ENCODE measurements at places on chromosomes 3 and 15. TPM values are rescaled to one million over a fixed set of nuclear protein-coding genes. Genes with fewer than 3 reads are reported as not detected.

Gene ATXN7
- 289 TPM for total RNA-seq

Gene TMEM212
- total RNA-seq: not detected

Gene RTP4
- total RNA-seq: 1.1 TPM

Gene ROBO2
- total RNA-seq: not detected

Gene CXCR6
- 1.7 TPM for total RNA-seq

Gene DUOX1
- 0.17 TPM for total RNA-seq

GRCh38 chr3:190644035-190644434 lies 130.2 kb downstream of the IL1RAP start:
- H3K36me3 ChIP-seq: peaks cover 7% of the 10 kb centered on the region
- DNase-seq: no peak
- H3K27me3 ChIP-seq: no peaks in the 10 kb centered on the region
- no peak overlapping the region for H3K27ac ChIP-seq
- H3K4me3 ChIP-seq: no peak overlapping the region
- H3K4me1 ChIP-seq: no peaks in the 10 kb centered on the region

- H3K36me3 ChIP-seq: no peaks in the 10 kb centered on the region
- no peak overlapping the region for H3K27ac ChIP-seq
- DNase-seq: no peak
- no peaks in the 10 kb centered on the region for H3K4me1 ChIP-seq
- H3K4me3 ChIP-seq: no peak overlapping the region
Observed at GRCh38 chr15:41567261-41567660, 8.2 kb downstream of the TYRO3 start.

- peak overlapping the region; percentile 79 for H3K4me3 ChIP-seq
- no peaks in the 10 kb centered on the region for H3K27me3 ChIP-seq
- no peak overlapping the region for H3K27ac ChIP-seq
- peaks cover 16% of the 10 kb centered on the region for H3K4me1 ChIP-seq
- peaks cover 17% of the 10 kb centered on the region for H3K36me3 ChIP-seq
Observed at GRCh38 chr3:123584284-123584987, 417 bp downstream of the HACD2 start.

DNA sequence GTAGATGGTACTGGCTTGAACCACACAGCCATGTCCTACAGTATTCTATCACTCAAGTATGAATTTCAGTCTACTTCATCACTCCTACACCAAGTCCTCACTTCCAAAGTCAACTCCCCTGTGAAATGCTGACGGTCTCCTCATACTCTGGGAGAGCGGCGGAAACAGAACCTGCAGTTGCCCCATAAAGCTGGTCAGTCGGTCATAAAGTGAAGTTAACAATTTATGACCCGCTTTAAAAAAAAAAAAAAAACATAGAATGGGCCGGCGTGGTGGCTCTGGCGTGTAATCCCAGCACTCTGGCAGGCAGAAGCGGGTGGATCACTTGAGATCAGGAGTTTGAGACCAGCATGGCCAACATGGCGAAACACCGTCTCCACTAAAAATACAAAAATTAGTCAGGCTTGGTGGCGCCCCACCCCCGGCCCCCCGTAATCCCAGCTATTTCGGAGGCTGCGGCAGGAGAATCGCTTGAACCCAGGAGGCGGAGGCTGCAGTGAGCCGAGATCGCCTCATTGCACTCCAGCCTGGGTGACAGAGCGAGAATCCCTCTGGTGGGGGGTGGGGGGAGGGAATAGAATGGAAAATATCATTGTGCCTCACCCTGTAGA lies 2.1 kb downstream of the TRANK1 start:
- no peak overlapping the region for H3K27ac ChIP-seq
- H3K4me1 ChIP-seq: peaks cover 22% of the 10 kb centered on the region
- H3K27me3 ChIP-seq: no peaks in the 10 kb centered on the region

GRCh38 chr3:54733106-54734006 lies 194.5 kb downstream of the LRTM1 start:
- no peaks in the 10 kb centered on the region for H3K36me3 ChIP-seq
- H3K4me1 ChIP-seq: no peaks in the 10 kb centered on the region
- no peak for DNase-seq
- no peak overlapping the region for H3K4me3 ChIP-seq
- no peak overlapping the region for H3K27ac ChIP-seq
- no peaks in the 10 kb centered on the region for H3K27me3 ChIP-seq

- H3K27me3 ChIP-seq: no peaks in the 10 kb centered on the region
- H3K27ac ChIP-seq: no peak overlapping the region
- no peak overlapping the region for H3K4me3 ChIP-seq
- no peaks in the 10 kb centered on the region for H3K4me1 ChIP-seq
- DNase-seq: no peak
- no peaks in the 10 kb centered on the region for H3K36me3 ChIP-seq
Observed at GRCh38 chr15:99399061-99399460, 147.8 kb downstream of the LRRC28 start.

DNA sequence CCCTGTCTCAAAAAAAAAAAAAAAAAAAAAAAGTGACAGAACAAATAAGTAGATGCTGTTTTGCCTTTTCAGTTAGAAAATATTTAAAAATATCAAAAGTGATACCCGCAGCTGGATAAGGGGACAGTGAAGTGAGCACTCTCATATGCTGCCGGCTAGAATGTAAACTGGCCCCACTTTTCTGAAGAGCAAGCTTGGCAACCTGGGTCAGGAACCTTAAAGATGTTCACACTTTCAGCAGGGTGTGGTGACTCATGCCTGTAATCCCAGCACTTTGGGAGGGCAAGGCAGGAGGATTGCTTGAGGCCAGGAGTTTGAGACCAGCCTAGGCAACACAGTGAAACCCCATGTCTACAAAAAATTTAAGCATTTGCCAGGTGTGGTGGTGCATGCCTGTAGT lies 17.4 kb downstream of the FSD2 start:
- no peaks in the 10 kb centered on the region for H3K27me3 ChIP-seq
- H3K4me1 ChIP-seq: no peaks in the 10 kb centered on the region
- no peaks in the 10 kb centered on the region for H3K36me3 ChIP-seq

- H3K27me3 ChIP-seq: peaks cover 7% of the 10 kb centered on the region
- H3K36me3 ChIP-seq: no peaks in the 10 kb centered on the region
- H3K4me1 ChIP-seq: no peaks in the 10 kb centered on the region
- no peak overlapping the region for H3K4me3 ChIP-seq
Observed at GRCh38 chr15:101431301-101431700, 58.2 kb downstream of the PCSK6 start.

DNA sequence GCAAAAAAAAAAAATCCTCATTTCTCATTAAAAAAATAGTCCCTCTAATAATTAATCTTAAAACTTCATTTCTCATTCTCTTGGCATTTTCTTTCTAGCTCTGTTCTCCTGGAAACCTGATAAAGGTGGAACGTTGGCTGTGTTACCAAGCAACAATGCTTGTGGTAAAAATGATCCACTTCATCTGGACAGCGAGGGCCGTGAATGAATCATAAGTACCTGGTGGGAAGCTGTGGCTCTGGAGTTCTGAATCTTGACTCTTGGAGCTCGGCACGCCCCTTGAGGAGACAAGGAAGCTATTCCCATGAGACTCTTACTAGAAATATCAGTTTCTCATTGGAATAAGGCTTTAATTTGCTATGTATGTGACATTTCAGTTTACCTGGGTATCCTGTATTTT lies 32.5 kb downstream of the BCL2L10 start:
- H3K27me3 ChIP-seq: no peaks in the 10 kb centered on the region
- H3K36me3 ChIP-seq: no peaks in the 10 kb centered on the region
- no peak overlapping the region for H3K27ac ChIP-seq
- H3K4me3 ChIP-seq: no peak overlapping the region
- peaks cover 11% of the 10 kb centered on the region for H3K4me1 ChIP-seq

GRCh38 chr3:124318656-124319055 lies 326.7 kb upstream of the ROPN1 start:
- no peak overlapping the region for H3K4me3 ChIP-seq
- no peaks in the 10 kb centered on the region for H3K4me1 ChIP-seq
- H3K27ac ChIP-seq: no peak overlapping the region

- no peaks in the 10 kb centered on the region for H3K27me3 ChIP-seq
- no peak overlapping the region for H3K4me3 ChIP-seq
- DNase-seq: no peak
- H3K4me1 ChIP-seq: peaks cover 9% of the 10 kb centered on the region
- peaks cover 6% of the 10 kb centered on the region for H3K36me3 ChIP-seq
- no peak overlapping the region for H3K27ac ChIP-seq
Observed at GRCh38 chr3:11591391-11592282, 52.1 kb downstream of the VGLL4 start.

GRCh38 chr3:99111235-99111634 lies 209.7 kb upstream of the DCBLD2 start:
- H3K4me1 ChIP-seq: no peaks in the 10 kb centered on the region
- no peak overlapping the region for H3K4me3 ChIP-seq
- no peaks in the 10 kb centered on the region for H3K36me3 ChIP-seq
- H3K27ac ChIP-seq: no peak overlapping the region
- DNase-seq: no peak

DNA sequence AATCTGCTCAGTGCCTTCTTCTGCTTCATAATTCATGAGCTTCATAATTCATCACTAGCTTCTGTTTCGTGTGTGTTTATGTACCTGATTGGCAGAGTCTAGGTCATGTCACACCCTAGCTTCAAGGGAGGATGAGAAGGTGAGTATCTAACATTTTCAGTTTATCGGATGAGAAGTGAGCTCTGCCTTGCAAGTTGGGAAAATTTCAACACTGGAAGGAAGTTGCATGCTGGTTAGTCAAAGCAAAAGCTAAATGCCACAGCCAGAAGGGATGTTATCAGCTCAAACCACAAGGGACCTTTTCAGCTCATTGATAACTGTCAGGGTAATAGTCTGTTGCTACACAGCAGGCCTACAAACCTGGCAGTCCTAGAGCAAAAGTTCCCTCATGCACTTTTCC lies 7.3 kb upstream of the TNFSF10 start:
- H3K4me3 ChIP-seq: no peak overlapping the region
- DNase-seq: no peak
- H3K4me1 ChIP-seq: peaks cover 15% of the 10 kb centered on the region
- no peaks in the 10 kb centered on the region for H3K27me3 ChIP-seq
- no peaks in the 10 kb centered on the region for H3K36me3 ChIP-seq

DNA sequence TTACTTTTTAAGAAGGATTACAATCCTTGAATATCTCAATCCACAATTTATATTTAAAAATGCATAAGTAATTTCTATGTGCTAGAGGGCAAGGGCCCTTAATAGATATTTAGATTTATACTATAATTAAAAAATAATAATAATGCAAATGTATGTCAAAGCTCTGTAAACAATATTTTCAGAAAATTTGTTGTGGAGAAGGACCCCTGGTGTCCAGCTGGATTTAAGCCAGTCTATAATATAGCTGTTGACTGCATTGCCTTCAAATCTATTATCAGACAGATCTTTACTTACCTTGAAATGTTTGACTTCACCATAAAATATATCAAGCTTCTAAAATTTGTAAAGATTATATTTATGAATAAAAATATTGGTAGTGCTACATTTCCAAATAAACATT lies 65.6 kb downstream of the ZBTB20 start:
- H3K4me3 ChIP-seq: no peak overlapping the region
- no peaks in the 10 kb centered on the region for H3K27me3 ChIP-seq
- peaks cover 6% of the 10 kb centered on the region for H3K36me3 ChIP-seq
- H3K27ac ChIP-seq: no peak overlapping the region

DNA sequence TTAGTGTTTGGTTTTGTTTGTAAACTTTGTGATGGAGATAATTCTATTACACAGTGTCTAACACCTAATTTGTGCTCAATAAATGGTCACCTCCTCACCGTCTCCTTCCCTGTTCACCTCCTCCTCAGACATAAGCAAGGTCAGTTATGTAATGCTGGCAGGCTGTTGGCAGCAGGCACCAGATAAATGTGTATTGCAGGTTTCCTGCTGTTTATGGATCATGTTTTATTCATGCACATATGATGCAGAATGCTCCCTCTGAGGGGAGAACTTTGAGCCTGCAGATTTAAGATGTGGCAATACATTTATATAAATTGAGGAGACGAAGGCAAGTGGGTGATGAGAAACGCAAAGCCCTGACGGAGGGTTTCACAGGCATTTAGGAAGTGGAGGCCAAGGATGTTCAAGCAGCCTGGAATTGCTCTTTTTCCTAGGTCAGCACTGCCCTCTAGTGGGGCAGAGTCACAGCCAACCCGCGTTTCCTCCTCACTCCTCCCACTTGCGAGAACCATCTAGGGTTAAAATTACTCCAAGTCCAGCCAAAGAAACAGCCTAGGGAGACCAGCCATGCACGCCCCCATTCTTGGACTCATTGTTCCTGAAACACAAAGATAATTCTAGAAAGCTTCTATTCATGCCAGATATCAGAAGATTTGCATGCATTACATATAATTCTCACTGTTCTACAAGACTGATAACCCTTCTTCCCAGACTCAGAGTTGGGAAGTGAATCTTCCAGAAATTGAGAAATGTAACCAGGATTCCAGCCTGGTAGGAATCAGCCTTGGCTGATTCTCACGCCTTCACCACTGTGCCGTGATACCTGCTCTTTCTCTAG lies 228.7 kb downstream of the SLCO3A1 start:
- H3K27me3 ChIP-seq: no peaks in the 10 kb centered on the region
- peak; percentile 33 for DNase-seq
- H3K27ac ChIP-seq: no peak overlapping the region
- H3K4me3 ChIP-seq: no peak overlapping the region
- peaks cover 6% of the 10 kb centered on the region for H3K4me1 ChIP-seq
